ENCODE measurements at places on chromosomes 2 and 18.

DNA sequence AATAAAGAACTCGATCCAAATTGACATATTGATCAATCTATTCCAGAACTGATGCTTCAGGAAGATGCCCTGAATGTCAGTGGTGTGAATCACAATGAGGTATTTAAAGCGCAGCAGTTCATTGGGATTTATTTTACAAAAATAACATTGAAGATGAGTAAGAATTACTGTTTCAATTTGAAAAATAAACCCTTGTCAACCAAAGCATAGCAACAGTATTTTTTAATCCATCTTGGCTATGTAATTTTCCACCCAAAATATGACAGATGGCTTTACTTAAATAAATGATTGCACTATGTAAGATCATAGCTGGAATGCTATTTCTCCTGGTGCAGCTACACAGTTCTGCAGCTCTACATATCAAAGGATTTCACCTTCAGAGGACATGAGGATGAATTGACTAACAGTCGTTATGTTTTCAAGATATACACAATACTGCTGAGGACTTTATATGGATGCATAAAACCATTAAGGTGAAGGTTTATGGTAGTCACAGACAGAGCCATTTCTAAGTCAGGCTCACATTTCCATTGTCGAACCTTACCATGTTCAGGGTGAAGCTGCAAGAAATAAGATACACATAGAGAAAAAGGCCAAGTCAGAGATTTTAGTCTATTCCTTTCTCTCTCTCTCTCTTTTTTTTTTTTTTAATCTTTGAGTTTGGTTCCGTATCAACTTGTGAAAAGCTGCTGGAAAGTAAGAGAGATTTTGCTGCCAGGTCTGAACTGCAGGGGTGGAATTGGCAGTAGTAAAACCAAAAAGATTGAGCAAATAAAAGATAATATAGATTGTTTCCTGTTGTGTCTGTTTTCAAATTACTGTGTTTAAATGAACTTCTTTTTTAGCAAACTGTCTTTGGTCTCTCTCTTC lies 398.0 kb upstream of the CDH20 start:
- no peak for DNase-seq

GRCh38 chr2:145631561-145631960 lies 1111.6 kb upstream of the ZEB2 start:
- no peak for DNase-seq

DNA sequence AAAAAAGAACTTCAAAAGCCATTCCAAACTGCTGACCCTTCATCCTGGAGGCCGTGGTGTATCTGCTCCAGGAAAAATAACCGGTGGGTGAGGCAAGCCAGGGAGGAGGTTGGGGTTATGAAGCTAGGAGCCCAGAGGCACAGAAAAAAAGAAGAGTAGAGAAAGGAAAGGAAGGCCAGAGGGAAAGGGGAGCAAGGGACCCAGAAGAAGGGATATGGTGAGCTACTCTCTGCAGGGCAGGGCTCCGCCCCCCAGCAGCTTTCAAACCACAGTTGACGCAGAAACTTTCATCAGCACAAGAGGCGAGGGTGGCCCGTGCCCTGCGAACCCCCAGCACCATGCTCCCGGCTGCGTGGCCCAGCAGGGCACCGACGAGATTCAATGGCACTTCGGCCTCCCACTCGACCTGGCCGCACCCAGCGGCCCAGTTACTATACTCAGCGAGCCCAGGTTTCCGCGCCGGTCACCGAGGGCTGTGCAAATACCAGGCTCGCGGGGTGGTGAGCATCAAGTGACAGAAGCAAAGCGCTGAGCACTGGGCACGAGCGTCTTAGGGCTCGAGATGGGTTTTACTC lies 665 bp downstream of the MCM6 start:
- peak; percentile 40 for DNase-seq

GRCh38 chr18:55390898-55391297 lies 197.1 kb downstream of the TCF4 start:
- DNase-seq = no peak

- no peak for DNase-seq
Measured at GRCh38 chr18:45839414-45840395, 14.2 kb downstream of the SIGLEC15 start.

DNA sequence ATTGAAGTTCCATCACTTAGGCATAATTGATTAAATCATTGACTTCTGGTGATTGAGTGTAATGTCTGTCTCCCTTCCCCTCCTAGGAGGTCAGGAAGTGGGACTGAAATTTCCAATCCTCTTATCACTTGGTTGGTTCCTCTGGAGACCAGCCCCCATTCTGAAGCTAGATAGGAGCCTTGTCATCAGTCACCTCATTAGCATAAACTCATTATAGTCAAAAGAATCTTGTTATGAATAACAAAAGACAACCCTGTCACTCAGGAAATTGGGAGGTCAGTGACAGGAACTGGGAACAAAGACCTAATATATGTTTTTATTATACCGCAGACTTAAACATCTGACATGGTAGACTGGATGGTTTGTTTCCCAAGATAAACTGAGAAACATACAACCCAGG lies 60.7 kb upstream of the GAREM2 start:
- DNase-seq = no peak

- DNase-seq = no peak
Measured at GRCh38 chr2:66775730-66776422, 341.0 kb downstream of the MEIS1 start.

DNA sequence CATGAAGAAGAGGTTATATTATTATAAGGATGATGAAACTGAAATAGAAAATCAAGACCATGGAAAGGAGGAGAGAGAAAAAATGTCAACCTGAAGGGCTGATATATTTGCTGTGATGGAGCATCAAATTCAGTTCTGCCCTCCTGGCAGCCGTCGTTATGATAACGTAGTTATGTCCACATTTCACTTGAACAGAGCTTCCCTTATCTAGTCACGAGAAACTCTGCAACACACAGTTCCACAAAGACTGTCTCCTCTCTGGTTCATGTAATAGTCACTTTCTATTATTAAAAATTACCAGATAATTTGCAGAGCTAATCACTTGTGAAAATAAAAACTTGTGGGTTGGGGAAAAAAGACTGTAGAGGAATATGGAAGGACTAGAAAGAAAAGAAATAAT lies 19.5 kb upstream of the RBMS1 start:
- DNase-seq = no peak

- DNase-seq = no peak
Measured at GRCh38 chr18:68520406-68521075, 194.4 kb downstream of the TMX3 start.

GRCh38 chr2:241909769-241910168 lies 40.2 kb downstream of the RTP5 start:
- no peak for DNase-seq

DNA sequence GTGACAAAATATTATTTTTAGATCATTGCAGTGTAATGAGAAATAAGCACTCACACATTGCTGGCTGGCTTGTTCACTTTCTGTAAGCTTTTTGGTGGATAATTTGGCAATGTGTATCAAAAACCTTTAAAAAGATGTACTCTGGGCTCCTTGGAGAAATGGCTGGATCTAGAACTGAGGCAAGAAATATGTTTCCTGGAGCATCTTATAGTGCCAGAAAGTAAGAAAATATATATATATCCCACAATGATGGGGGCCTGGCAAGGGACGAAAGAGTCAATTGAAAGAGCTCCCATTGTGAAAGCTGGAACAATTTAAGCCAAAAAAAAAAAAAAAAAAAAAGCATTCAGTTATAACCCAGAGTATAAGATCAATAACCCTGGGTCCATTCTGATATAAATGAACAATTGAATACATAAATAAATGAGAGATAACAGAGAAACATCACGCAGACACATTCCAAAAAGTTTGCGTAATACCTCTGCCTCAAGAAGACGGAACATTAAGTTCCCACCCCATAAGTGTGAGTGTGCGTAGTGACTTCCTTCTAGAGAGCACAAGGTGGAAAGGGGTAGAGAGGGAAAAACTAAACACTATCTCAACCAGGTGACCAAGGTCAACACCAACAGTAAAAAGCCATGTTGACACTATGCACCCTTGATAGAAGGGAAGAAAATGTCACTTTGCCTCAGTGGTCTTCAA lies 77.5 kb downstream of the BIN1 start:
- no peak for DNase-seq

DNA sequence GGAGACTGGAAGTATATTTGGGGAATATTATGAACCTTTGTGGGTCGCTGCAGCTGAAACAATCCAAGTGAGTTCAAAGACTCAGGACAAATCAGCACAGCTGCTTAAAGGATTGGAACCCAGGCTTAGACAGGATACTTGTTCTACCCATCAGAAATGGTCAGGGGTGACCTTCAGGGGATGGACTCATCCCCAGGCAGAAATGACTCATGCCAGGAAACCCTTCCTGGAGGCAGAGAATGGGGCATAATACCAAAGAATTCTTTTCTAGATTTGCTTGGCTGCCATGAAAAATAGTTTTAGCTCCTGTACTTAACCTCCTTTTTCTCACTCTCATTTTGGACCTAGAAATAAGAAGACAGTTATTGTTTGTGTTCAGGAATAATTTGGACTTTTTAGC lies 425.5 kb downstream of the TSN start:
- no peak for DNase-seq

DNA sequence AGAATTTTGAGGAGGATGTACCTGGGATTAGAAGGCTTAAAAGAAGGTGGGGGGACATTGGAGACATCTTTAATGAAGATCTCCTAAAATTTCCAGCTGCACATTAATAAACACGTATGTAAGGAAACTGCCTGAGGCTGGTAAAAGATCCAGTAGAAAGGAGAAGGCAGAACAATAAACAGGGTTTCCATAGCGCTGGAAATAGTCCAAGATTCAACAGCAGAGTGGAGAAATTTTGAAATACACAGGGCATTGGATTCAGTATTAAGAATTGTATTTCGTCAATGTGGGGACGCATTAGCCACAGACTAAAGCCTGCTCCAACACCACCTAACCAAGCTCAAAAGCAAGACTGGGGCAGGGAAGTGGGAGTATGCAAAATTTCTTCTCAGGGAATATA lies 606.9 kb upstream of the NRXN1 start:
- no peak for DNase-seq

DNA sequence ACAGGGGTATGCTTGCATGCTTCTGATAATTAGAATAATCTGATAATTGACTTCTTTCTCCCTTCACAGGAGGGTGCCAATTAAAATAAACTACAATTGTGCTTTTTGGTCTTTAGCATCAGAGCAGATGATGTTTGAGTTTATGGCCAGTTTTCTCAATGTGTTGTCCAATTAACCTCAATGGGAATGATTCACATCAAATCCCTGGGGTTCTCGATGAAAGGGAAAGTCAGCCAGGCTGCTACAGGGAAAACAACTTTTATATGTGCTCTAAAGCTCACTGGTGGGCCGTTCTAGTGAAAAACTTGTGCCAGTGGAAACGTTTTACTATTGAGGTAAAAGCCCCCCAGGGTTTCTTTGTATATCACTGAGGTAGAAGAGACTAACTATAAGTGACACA lies 887.3 kb upstream of the CRIM1 start:
- DNase-seq = no peak

DNA sequence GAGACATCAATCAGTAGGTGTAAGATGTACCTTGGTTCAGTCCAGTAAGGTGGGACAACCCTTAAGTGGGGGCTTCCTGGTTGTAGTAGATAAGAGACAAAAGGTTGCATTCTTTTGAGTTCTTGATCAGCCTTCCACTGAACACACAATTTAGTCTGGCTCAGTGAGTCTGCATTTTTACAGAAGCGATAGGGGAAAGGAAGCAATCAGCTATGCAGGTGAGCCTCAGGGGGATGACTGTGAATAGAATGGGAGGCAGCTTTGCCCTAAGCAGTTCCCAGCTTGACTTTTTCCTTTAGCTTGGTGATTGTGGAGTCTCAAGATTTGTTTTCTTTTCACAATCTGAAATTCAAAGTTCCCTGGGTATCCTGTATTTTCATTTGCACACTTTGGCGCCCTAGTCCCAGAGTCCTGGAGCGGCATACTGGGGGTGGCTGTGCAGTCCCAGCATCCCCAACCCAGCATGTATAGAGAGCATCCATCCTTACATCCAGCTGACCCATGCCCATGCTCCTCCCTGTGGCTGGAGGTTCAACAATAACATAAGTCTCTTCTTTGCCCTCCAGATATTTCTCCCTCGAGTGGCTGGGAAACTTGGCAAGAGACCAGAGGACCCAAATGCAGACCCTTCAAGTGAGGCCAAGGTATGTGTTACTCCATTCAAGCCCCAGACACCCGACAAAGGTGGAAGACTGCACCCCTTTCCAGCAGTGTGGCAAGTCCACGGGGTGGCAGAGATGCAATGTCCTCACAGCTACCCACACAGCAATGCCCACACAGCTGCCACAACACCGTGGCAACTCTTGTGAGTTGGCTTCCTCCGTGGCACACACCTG lies 20.1 kb upstream of the PRLH start:
- no peak for DNase-seq

- DNase-seq = no peak
Measured at GRCh38 chr2:231920795-231921194, 5.4 kb downstream of the NPPC start.

GRCh38 chr2:120992791-120993555 lies 257.3 kb downstream of the GLI2 start:
- DNase-seq = no peak

DNA sequence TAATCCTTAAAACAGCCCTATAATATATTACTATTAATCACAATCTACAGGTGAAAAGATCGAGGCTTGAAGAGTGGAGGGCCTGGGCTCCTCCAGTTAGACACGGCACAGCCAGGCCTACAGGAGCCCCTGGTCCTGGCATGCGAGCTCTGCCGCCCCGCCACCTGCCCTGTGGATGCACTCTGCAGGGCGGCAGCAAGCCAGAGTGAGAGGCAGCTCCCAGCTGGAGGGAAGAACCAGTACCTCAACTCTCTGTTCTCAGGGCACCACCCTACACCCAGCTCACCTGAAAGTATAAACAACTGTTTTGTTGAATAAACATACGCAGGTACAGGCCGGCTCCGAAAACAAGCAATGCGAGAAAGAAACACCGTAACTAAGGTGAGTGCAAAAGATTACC lies 34.6 kb downstream of the EIPR1 start:
- no peak for DNase-seq

- DNase-seq = no peak
Measured at GRCh38 chr2:39772812-39773152, 6.3 kb downstream of the THUMPD2 start.

GRCh38 chr18:36372903-36373311 lies 75.4 kb downstream of the FHOD3 start:
- DNase-seq = no peak

- peak; percentile 45 for DNase-seq
Measured at GRCh38 chr2:27016801-27017325, 15.9 kb upstream of the TMEM214 start.

GRCh38 chr2:36480028-36480427 lies 117.9 kb downstream of the FEZ2 start:
- DNase-seq = no peak

DNA sequence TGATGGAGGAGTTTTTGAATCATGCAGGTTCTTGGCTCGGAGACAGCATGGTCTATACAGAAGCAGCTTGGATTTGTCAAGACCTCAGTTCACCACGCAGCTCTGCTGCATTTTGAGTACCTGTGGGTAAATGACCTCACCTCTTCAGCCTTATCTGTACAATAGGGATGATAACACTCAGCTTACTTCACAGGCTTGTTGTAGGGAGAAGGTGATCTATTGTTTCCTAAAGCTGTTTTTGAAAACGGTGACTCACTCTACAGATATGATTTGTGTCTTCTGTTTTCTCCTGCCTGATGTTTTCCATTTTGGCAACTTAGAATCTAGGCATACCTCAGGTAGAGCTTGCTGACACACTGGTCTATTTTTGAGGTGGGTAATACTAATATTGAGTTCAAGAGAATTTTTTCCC lies 80.3 kb downstream of the FMNL2 start:
- no peak for DNase-seq

GRCh38 chr2:160516547-160517365 lies 23.1 kb upstream of the RBMS1 start:
- no peak for DNase-seq

Data from foreskin melanocyte (primary cell).